ENCODE measurements at places on chromosomes 7 and 10.

GRCh38 chr7:84674236-84674913 is 479.8 kb upstream of the SEMA3A start:
- DNase-seq: no peak

DNA sequence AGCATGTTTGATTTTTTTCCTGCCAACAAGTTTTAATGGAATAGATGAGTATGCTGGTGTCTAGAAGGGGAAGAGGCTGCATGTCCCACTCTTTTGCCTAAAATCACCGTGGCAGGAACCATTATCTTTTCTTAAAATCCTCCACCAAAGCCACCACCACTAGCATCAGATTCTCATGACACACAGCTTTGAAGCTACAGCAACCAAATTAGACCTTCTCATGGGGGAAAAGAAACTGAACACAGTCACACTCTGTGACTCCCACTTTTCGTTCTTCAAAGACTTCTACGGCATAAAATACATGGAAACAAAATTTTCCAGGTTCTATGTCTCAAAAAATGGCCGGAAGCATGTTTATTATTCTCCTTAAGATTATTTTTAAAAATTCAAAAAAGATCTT is 81.8 kb downstream of the SGMS1 start:
- DNase-seq: no peak

GRCh38 chr10:79148452-79149344 is 79.9 kb downstream of the ZMIZ1 start:
- DNase-seq: no peak

- DNase-seq: no peak
Measured at GRCh38 chr10:109912335-109913281, 10.7 kb downstream of the XPNPEP1 start.

GRCh38 chr10:15789793-15790525 is 70.2 kb upstream of the ITGA8 start:
- no peak for DNase-seq

DNA sequence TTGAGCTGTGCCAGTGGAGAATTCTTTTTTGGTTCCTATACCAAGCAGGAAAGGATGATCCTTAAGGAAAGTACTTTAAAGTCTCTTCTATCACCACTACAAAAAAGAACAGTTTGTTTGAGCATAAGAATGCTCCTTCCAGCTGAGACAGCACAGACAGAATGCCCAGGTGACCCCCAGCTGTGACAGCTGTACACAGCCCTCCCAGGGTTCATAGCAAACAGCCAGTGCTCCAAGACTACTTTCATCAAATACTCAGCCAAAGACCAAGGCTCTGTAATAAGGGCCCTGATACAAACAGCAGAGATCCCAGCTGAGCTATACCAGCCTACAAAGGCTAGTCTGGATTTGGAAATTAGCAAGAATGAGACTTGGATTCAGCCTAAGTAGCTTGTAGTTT is 65.7 kb downstream of the NXPH1 start:
- DNase-seq: no peak

DNA sequence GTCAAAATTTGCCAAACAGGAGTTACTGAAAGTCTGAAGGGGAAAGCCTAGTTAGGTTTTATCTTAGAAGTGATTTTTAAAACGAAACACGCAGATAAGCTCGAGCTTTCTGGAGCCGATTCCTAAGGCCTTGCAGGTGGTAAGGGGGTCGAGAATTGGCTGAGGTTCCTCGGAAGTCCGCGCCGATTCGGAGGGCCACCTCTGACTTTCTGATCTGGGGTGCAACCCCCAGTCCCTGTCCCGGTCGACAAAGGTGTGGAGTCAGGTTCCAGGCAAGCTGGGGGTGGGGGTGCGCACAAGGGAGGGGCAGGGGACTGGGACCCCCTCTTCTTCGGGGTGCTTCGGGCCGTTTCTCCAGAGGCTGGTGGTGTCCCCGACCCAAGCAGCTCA is 701 bp upstream of the CUL1 start:
- DNase-seq: no peak

GRCh38 chr7:15963206-15963605 is 276.7 kb upstream of the MEOX2 start:
- DNase-seq: no peak

DNA sequence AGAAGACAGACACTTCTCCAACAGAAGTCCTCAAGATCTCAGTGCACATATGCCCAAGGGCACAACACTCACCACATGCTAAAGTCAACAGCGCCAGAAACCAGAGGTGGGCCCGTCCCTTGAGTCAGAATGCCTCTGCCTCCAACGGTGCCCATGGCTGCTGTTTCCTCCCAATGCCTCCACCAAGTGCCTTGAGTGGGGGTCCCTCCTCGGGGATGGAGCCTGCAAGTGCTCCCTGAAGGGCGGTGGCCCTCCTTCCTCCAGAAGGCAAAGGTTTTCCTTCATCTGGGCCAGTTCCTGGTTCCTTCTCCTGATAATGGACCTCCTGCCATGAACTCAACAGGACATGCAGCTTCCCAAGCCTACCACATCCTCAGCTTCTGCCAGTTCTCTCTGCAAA is 58.5 kb downstream of the TNS3 start:
- DNase-seq: no peak

DNA sequence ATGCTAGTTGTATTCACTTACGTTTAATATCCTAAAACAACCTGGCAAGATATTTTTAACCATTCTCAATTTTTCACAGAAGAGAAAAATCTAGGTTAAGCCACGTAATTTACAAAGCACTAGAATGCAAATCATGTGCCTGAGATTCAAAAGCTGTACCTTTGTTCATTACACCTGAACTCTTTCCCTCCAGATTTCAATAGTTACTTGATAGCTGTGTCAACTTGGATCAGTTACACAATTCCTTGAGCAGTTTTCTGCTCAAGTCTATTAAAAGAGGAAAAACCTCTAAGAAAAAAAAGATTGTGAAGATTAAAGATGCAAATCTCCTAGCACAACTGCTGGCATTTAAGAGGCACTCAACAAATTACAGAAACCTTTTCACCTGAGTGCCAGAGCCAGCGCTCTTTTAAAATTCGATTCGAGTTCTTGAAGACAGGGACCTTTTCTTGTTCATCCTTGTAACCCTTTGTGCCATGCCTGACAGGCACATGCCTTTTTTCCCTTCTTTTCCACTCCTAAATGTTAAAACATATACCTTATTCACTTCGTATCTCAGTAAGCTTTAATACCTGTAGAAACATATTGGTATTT is 886 bp downstream of the NSUN6 start:
- DNase-seq: no peak

GRCh38 chr10:101080933-101081931 is 19.4 kb downstream of the KAZALD1 start:
- no peak for DNase-seq

DNA sequence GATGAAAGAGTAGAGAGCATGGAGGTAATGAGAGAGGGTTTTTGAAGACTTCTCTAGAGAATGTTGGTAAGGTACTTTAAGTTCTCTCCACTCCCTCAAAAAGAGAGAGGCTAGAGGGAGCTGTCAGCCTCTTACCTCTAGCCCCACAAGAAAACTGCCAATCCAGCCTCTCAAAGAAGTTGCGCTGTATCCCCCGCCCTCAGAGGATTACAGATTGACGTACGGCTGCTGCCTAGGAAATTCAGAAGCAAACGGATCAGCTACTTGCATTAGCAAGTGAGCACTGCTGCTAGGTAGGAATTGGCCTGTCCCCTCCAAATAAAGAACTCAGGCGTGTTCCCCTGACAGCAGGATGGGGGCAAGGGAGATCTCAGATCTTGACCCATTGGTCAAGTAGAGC is 34.2 kb downstream of the TYW1B start:
- no peak for DNase-seq

DNA sequence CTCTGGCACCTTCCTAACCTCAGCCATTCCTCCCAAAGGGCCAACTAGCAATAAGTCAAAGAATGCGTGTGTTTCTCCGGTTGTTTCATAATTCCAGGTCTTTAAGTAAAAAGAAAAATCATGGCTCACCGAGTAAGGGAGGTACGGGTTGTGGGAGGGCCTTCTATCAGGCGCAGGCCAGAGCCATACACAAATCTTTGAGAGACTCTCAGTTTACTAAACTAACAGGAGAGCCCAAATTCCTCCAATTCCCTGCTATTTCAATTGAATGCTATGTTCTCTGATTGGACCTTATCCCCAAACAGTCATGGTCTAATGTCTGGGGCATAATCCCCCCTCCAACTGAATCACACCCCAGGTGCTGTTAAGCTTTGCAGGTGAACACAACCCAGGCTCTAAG is 26.2 kb upstream of the SLF2 start:
- no peak for DNase-seq

DNA sequence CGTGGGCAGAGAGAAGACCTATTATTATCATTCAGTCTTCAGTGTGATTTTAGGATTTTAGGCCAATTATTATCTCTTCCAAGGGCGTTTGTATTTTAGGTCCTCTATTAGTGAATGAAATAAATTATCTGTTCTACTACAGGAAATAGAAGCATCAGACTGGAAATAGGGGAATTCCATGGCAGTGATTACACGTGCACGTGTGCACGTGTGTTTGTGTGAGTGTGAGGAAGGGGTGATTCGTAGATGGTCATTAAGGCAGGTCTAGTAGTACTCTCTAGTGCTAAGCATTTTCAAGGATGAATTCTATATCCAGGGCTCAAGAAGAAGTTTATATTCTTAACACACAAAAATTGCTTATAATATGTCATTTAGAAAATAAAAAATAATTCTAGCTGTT is 623.2 kb downstream of the GATA3 start:
- DNase-seq: no peak

GRCh38 chr10:4234661-4235060 is 449.7 kb upstream of the KLF6 start:
- DNase-seq: no peak

GRCh38 chr7:36130236-36130945 is 22.7 kb upstream of the EEPD1 start:
- DNase-seq: no peak

GRCh38 chr10:98135222-98135899 is 904 bp downstream of the R3HCC1L start:
- no peak for DNase-seq

DNA sequence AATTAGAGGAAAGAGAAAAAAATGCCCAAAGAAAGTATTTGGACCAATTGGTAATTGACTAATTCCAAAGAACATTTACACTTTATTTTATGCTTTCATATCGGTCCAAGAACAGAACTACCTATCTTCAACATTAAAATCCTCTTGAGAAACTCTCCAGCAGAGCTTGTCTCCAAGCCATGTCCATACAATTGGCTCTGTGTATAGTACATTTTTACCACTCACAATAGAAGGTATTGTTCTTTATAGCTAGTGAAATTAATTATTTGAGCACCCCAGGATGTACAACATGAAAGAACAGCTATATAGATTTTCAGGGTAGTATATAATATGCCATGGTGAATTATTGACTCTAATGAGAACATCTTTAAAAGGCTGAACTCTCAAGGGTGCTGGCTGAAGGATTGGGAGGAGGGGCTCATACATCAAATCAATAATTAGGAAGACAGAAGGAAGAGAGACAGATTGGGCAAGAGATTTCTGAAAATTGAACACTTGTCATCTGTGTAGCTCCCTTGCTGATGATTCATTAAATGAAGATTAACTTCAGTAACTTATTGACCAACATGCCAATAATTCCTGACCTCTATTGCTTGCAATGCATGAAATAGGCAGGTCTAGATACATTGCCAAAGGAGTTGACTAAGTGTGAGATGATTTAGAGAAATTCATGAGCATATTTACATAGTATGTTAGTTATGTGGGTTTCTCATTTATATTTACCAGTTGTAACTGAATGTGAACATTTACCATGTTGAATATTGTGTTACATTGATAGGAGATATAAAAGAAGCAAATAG is 249.7 kb downstream of the MTERF1 start:
- DNase-seq: no peak

GRCh38 chr10:111593578-111593977 is 516.7 kb downstream of the ADRA2A start:
- no peak for DNase-seq

DNA sequence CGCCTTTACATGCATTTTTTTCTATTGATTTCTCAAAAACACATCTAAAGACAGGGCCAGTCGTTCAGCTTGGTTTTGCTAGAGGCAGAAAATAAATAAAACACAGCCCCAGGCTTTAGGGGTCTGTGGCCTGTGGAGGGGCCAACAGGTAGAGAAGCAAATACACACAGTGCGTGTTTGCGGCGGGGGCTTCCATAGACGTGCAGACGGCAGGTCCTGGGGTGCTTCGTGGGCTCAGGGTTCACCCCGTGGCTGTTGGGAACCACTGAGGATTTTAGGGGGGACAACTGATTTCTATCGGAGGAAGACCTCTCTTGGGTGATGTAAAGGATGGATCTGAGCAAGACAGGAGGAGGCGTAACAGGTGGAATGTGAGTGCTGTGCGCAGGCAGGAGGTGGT is 445.7 kb upstream of the FOXK1 start:
- DNase-seq: no peak

GRCh38 chr7:24913801-24914464 is 66.0 kb downstream of the OSBPL3 start:
- no peak for DNase-seq

DNA sequence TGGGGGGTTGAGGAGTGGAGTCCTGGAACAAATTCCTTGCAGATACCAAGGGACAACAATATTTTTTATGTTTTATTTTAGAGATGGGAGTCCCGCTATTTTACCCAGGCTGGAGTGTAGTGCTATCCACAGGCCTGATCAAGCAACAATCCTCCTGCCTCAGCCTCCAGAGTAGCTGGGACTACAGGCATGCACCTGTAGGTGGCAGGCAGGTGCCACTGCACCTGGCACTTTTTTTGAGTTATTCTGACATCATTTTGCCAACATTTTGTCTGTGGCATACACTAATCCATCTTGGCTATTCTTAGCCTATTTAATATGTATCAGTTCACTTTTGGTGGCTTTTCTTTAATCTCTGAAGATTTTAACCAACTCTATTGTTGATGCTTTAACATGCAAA is 317.8 kb upstream of the MTPN start:
- DNase-seq: no peak

GRCh38 chr10:7045891-7046599 is 364.8 kb downstream of the SFMBT2 start:
- no peak for DNase-seq

DNA sequence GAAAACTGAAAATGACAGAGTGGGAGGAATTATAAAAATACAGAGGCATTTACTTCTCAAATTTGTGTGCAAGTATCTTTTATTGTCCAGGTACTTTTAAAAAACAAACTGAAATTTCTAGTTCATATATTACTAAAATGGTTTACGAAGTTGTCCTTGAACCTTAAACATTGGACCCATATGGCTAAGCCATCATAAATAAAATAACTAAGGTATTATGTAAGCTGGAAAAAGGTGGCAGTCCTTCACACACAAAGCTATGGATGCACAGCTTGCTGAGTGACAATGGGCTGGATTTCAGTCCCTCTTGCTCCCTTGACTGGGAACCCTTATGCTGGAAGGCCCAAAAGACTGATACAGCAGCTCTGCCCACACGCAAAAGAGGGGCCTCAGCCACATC is 66.1 kb downstream of the COBL start:
- no peak for DNase-seq

- DNase-seq: no peak
Measured at GRCh38 chr7:1938788-1939433, 268.8 kb downstream of the ELFN1 start.

All from stimulated activated CD8-positive, alpha-beta memory T cell treated with anti-CD3 and anti-CD28 coated beads, Interleukin-4, amount 100 ng/mL, for 1 hour (primary cell).